CD8-positive, alpha-beta memory T cell (primary cell): ENCODE measurements at places on chromosomes 4 and X. TPM values are rescaled to one million over a fixed set of nuclear protein-coding genes. Genes with fewer than 3 reads are reported as not detected.

The PAGE2 gene
- total RNA-seq, result not detected

The MUC7 gene
- total RNA-seq, result not detected

The AMBN gene
- total RNA-seq, result not detected

The SPANXN1 gene
- total RNA-seq, result not detected

The SPARCL1 gene
- total RNA-seq, result not detected

The HCCS gene
- total RNA-seq, result 36.2 TPM

The CACNA1F gene
- total RNA-seq, result 0.61 TPM

The EGFL6 gene
- 0.58 TPM for total RNA-seq

The LDOC1 gene
- 1.4 TPM for total RNA-seq

The EDNRA gene
- total RNA-seq, result not detected

The SUPT20HL2 gene
- total RNA-seq, result not detected

The CT83 gene
- not detected for total RNA-seq

The GPRASP3 gene
- 3.0 TPM for total RNA-seq

The SSX2B gene
- not detected for total RNA-seq

The UGT8 gene
- 0.49 TPM for total RNA-seq

The SOD3 gene
- not detected for total RNA-seq

The PKD2 gene
- total RNA-seq, result 7.1 TPM

The PFKFB1 gene
- 0.69 TPM for total RNA-seq

The CT45A7 gene
- not detected for total RNA-seq

The ADRA2C gene
- not detected for total RNA-seq

The MAOA gene
- 19.1 TPM for total RNA-seq

The TMSB15A gene
- total RNA-seq, result 0.49 TPM

The CXCL9 gene
- 1.8 TPM for total RNA-seq

The BTC gene
- not detected for total RNA-seq

The USP17L15 gene
- total RNA-seq, result not detected

The AFM gene
- not detected for total RNA-seq

The FGFBP1 gene
- total RNA-seq, result not detected

The CDX4 gene
- not detected for total RNA-seq

The STPG2 gene
- not detected for total RNA-seq

The SYNPO2 gene
- 0.16 TPM for total RNA-seq
